Body of pancreas (tissue), 4 donors: ENCODE measurements at places on chromosomes 1 and 21.

GRCh38 chr21:38756746-38757145 lies 49.0 kb upstream of the ETS2 start:
- DNase-seq = no peak

DNA sequence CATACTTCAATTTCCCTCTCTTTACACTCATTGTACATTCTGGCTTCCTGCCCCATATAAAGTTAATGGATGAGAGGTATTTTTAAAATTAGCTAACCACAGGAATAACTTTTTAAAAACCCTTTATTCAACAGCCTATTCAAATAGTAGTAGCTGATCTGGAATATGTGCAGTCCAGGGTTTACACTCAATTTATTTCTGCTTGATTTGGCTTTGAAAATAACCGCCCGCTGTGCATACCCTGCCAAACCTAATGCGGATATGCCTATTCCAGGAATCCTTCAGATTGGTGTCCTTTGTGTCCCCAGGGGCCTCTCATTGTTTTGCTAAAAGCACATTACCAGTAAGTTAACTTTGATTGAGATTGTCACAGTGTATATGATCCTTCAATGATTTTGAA lies 1686.2 kb downstream of the PLA2G4A start:
- DNase-seq = no peak

DNA sequence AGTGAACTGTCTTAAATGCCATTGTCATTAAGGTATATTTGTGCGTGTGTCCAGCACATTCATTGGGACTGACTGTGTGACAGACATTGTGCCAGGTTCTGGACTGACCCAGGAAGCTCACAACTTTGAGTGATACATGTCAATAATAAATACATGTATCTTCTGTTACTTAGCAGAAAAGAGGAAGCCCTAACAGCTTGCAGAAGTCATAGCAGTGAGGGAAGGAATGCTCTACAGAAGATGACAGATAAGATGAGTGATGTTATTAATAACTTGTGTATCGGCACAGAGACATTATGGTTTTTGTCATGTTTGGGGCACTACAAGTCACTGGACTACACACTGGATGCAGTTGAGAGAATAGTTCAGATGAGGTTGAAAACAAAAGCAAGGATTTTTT lies 1.2 kb upstream of the SRSF11 start:
- DNase-seq = no peak

GRCh38 chr1:240029418-240029817 lies 62.3 kb upstream of the FMN2 start:
- no peak for DNase-seq

- no peak for DNase-seq
These were observed 9.1 kb downstream of the VANGL2 start for GRCh38 chr1:160409486-160409885.

GRCh38 chr1:89973471-89974127 lies 21.3 kb upstream of the ZNF326 start:
- DNase-seq = no peak

GRCh38 chr1:113677250-113678158 lies 81.8 kb downstream of the PHTF1 start:
- peak; percentile 52 for DNase-seq

DNA sequence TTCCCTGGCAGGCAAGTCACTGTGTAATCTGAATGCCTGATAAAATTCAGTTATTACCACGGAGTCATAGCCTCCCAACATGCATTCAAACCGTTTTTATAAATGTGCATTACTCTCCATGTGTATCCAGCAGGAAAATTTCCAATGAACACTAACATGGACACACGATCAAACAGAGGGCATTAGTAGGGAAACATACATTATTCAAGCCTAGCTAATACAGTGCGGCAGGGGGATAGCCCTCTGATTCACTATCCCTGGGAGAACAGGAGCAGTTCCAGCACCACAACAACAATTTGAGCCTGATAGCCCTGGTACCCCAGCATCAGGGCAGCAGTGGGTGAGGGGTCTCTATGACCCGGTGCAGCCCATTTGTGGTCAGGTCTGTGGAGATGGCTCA lies 35.8 kb upstream of the HMGB4 start:
- DNase-seq = no peak

GRCh38 chr1:107342316-107342715 lies 201.5 kb downstream of the NTNG1 start:
- DNase-seq = no peak

DNA sequence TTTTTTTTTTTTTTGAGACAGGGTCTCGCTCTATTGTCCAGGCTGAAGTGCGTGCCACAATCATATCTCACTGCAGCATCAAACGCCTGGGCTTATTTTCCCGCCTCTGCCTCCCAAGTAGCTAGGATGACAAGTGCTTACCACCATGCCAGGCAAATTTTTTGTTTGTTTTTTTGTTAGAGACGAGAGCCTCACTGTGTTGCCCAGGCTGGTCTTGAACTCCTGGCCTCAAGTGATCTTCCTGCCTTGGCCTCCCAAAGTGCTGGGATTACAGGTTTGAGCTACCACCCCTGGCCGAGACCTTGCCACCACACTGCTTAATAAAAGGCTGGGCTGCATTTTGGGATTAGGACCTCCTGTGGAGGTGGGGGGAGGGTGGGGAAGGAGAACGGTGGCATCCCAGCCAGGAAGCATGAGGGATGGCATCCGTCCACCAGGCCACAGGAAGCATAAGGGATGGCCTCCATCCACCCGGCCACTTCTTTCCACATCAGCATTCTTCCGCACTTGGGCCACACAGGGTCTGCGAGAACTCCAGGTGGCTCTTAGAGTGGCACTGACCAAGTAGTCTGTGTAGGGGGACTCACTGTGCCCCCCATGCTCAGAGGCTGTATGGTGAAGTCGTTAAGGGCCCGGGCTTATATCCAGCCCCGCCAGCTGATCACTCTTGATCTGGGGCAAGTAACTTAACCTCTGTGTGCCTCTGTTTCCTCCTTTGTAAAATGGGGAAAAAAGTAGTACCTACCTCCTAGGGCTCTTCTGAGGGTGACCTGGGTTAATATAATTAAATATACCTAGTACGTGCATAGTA lies 75.0 kb downstream of the GALNT2 start:
- DNase-seq = no peak

GRCh38 chr1:19003371-19004290 lies 47.2 kb upstream of the IFFO2 start:
- DNase-seq = no peak

- peak; percentile 40 for DNase-seq
These were observed 89.5 kb upstream of the CD53 start for GRCh38 chr1:110783292-110783918.

DNA sequence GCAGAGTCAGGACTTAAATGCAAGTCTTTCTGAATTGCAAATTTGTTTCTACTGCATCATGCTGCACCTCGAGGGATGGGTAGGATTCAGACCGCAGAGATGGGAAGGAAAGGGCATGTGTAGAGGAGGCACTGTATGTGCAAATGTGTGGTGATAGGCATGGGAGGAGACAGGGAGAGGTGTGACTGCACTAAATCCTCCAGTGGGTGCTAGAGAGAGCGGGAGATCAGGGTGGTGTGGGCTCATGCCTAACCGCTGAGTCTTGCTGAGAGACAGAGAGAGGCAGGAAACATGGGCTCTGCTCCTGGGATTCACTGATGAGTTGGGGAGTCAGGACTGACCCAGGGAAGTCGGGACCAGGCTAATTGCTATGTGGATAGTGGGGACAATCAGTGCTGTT lies 61.1 kb downstream of the PTPRU start:
- DNase-seq = no peak

DNA sequence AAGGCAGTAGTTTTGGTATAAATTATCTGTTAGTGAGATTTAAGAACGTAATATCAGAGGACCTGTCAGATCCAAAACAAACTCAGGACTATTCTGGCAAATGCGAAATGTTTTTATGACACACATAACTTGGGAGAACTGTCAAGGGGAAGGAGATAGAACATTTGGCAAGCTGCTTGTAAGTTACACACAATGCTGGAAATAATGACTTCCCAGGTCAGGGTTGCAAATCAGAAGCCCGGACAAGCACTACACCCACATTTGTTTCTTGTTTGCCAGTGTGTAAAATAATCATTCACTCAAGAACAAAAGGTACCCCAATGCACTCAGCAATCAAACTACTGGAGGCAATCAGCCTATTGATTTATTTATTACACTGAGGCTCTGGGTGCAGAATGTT lies 354.7 kb downstream of the KCNH1 start:
- no peak for DNase-seq

- DNase-seq = peak; percentile 80
These were observed at the start of gene MAPKAPK2 for GRCh38 chr1:206684478-206685333. Gene MAPKAPK2, plus strand, starts transcription at chr1:206684905. Its CDS starts 325 bp downstream, at chr1:206685230.

GRCh38 chr1:151401125-151401788 lies 1.9 kb downstream of the PSMB4 start:
- no peak for DNase-seq

DNA sequence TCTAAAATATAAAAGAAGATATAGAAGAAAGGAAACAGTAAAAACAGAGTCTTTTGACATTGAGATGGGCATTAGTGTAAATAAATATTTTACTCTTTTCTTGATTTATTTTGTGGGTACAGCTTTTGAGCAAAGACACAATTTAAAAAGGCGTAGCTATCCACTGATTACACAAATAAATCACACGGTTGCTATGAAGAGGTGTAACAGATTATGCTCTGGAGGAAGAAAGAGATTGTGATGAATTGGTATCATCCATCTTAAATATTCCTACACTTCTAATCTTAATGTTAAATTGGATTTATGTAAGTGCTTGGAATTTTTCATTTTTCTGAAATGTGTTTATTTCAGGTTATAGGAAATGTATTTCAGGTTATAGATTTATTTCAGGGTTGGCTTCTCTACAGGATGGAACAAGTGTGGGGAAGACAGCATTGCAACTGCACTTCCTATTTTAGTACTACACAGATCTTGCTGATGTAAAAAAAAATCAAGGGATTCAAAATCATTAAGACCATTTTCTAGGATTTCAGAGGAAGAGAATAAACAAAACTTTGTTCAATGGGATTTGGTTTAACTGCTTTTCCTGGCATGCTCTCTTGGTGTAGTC lies 15.3 kb downstream of the XCL1 start:
- DNase-seq = no peak

DNA sequence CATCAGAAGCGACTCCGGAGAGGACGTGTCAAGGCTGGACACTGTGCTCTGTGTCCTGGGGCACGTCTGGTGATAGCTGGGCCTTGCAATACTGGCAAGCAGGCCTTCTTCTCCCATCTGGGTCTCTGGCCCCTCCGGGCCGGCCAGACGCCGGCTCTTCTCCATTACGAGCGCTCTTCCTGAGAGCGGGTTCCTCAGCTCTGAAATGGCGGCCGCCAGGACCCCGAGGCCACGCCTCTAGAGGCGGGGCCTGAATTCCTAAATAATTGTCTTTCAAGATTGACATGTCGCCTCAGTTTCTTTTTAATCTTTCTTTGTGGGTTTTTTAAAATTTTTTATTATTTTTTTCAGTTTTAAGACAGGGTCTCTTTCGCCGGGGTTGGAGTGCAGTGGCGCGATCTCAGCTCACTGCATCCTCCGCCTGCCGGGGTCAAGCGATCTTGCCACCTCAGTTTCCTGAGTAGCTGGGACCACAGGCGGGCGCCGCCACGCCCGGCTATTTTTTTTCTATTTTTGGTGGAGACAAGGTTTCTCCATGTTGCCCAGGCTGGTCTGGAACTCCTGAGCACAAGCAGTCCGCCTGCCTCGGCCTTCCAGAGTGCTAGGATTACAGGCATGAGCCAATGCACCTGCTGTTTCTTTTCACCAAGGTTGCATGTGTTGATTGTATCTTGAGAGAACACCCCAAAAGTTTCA lies 9.2 kb downstream of the RNF2 start:
- no peak for DNase-seq

GRCh38 chr1:18972531-18972930 lies 16.1 kb upstream of the IFFO2 start:
- peak; percentile 9 for DNase-seq

- DNase-seq = no peak
These were observed 55.7 kb downstream of the RGS5 start for GRCh38 chr1:163147019-163147418.

GRCh38 chr1:11984576-11984975 lies 4.3 kb downstream of the MFN2 start:
- DNase-seq = no peak

- DNase-seq = no peak
These were observed 794 bp downstream of the KRTAP12-3 start for GRCh38 chr21:44658541-44658910.

DNA sequence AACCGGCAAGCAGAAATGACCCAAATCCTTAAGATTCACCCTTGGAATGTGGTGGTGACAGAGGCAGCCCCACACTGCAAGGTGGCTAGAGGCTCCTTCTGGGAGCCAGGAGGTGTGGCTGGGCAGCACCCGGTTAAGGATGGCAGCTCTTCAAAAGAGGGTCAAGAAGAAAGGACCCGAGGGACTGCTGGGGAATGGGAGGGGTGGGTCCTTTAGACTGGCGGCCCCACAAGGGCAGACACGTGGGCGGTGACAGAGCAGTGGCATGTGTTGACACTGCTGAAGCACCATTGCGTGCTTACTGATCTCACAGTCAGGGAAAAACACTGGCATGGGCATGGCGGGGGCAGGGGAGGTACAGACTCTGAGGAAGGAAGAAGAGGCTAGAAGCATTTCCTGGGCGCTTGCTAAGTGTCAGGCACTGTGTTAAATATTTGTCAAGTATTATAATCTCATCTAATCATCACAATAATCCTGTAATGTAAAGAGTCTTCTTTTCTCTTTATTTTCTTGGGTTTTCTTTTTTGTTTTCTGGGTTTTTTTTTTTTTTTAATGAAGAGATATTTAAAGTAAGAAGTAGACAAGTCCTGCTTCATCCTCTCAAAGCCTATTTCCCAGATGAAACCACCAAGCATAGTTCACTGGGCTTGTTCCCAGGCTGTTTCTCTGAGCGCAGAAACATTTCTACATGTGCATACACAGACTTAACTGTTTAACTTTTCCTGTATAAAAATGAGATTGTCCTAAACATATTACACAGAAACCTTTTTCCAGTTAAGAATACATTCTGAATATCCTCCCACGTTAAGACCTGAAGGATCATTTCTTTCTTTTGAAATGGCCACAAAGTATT lies 165.8 kb upstream of the EDN2 start:
- no peak for DNase-seq

DNA sequence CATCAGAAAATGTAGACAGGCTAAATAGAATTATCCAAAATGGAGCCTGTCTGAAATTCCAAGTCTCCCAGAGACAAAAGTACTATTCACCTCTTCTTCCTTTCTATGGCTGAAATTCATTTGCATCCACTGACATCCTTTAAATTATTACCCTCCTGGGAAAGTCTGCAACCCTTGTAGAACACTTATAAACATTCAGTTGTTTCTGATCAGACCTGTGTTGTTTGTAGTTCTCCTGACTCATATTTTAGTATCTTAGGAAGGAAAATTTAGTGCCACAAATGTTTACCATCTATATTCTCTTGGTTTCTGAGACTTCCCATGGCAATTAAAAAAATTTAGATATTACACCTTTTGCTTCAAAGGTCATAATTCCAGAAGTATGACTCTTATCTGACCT lies 69.6 kb upstream of the C1orf105 start:
- DNase-seq = no peak

DNA sequence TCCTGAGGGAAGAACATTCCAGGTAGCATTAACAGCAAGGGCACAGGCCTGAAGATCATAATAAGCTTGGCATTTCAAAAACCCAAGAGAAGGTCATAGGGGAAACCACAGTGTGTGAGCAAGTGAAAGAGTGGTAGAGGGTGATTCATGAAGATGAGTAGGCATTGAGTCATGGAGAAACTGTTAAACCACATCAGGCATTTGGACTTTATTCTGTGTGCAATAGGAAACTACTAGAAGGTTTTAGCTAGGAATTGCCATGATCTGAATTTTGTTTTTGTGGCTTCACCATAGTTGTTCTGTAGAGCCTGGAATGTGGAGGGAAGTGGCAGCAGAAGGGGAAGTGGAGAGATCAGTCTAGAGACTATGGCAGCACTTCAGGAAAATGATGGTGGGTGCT lies 359.0 kb upstream of the PTBP2 start:
- peak; percentile 2 for DNase-seq

GRCh38 chr1:240649733-240650721 lies 38.1 kb upstream of the GREM2 start:
- DNase-seq = no peak
